ENCODE measurements at places on chromosomes 7 and 10.

DNA sequence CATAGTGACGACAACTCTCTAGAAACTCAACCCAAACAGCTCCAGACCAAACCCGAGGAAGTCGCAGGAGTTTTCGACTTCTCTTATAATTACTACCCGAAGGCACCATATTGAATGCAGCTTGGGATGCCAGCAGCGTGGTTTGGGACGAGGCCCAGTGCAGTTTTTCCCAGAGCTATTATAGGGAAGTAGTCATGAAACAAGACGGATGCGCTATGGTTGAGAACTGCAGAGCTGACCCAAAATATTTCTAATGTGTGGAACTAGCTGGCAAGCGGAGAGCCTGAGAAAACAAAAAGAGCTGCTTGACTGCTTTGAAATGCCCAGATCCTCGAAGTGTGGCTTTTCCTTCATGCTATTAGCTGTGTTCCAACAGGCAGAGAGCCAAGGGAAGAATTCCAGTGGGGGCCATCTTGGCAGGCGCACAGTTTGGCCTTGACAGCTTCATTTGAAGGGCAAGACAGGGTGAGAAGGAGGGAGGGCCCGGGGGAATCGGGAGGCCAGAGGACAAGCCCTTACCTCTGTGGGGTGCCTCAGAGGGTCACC is 122.7 kb downstream of the CUL2 start:
- DNase-seq, result no peak

GRCh38 chr10:82813856-82814255 is 938.9 kb downstream of the NRG3 start:
- DNase-seq, result no peak

- no peak for DNase-seq
These were observed 60.1 kb upstream of the ELN start for GRCh38 chr7:73967832-73968290.

DNA sequence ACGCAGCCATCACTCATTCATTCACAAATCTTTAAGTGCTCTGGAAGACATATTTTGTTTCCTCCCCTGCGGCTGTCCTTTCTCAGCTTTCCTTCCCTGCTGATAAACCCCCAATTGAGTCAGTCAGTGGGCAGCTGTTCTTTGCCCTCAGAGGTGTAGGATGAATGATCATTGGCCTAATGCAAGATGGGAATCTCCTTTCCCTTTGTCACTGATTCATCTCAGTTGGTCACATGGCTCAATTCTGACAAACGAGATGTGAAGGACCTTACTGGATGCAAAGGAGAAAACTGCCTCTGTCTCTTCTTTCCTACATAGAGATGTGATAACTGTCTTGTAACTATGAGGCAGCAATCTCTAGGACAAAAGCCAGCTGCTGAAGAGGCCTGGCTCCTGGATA is 44.6 kb downstream of the COL28A1 start:
- DNase-seq, result no peak

DNA sequence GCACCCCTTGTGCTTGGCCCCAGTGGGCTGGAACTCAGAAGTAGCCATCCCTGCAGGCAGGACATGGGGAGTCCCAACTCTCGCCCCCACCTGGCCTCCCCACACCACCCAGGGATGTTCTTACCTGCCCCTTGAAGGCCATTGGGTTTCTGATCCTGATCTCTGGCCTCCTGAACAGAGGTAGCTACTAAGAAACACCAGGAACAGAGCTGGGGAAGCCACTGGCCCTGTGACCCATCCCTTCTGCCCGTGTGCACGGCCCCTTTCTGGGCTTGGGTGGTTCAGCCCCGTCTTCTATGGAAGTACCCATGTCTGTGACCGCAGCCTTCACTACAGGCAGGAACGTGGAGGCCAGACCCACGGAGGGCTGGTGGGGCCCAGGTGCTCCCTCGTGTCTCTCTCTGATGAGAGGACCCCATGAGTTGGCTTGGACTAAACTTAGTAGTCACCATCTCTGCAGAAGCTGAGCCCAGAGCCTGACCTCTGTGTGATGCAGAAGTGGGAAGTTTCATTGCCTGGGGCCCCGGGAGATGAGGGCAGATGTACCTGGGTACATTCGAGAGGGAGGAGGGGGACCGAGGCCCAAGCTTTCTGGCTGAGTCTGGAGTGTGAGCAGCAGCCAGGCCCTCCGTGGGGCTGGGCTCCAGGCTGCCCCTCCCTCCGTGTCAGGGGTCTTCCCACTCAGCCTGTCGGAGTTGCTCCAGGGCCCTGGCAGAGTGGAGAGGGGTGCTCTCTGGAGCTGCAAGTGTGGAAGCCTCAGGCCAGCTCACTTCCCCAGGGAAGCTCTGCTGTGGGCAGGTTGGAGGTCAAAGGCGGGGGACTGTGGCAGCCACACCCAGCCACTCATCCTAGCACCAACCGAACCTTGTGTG is 81.0 kb downstream of the MKI67 start:
- DNase-seq, result no peak

DNA sequence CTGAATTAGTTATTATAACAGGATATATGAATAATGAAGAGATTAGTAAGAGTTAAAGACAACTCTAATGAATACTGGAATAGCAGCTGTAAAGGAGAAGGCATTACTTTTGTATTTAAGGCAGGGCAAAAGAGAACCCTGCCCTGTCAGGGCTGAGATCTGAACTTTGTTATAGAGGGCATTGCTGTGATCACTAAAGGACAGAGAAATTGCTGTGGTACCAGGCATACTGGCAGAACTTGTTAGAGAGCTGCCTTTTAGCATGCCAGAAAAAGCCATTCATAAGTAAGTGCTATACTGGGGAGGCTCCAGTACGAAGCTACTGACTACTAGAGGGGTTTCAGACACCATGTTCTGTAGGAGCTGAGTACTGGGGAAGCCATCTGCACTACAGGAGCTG is 481.8 kb downstream of the SEMA3D start:
- no peak for DNase-seq

- DNase-seq, result no peak
These were observed 10.2 kb downstream of the LMOD2 start for GRCh38 chr7:123665896-123666295.

DNA sequence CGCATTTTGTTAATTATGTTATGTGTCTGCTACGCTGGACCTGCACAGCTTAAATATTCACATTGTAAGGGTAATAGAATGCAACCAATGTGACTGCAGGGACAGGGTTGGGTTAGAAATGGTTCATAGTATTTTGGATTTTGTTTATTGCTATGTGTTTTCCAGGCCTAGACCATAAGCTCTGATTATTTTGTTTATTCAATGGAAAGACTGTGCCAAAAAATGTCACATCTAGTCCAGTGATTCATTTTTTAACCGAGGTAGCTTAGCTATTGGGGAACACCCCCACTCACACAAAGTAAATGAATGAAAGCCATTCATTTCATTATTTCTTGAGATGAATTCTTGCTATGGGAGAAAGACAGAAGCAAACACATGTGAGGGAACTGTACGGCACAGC is 516.5 kb upstream of the ANKRD30A start:
- DNase-seq, result no peak

DNA sequence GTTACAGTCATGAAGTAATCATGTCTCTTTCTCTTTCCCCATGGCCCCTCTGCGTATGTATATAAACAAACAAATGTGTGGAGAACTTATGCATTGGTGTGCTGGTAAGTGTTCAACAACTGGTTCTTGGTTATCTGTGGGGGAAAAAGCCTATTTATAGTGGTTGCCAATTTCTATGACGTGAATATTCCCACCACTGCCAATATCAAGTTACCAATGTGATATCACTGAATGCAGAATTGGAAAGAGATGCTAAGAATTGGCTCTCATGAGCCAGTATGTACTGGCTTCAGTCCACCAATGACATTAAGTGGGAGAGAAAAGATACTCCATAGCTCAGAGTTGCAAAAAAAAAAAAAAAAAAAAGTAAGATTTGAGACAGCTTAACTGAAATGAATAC is 399.7 kb downstream of the REEP3 start:
- DNase-seq, result no peak

DNA sequence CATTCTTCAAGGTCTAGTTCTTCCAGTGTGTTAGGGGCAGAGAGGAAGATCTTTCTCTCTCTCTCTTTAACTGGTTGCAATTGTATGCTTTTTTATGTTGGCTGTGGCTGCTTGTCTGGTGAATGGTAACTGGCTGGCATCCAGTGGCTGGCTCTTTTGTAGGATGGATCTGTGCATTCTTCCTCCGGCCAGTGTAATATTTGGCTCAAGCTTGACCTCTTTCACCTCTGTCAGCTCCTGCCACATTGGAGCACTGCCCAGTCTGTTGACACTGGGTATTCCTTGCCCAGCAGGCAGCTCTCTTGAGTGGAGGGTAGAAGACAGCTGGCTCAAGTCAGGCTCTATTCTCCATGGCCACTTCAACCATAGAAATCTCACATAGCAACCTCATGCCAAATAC is 528.3 kb downstream of the PHTF2 start:
- no peak for DNase-seq

DNA sequence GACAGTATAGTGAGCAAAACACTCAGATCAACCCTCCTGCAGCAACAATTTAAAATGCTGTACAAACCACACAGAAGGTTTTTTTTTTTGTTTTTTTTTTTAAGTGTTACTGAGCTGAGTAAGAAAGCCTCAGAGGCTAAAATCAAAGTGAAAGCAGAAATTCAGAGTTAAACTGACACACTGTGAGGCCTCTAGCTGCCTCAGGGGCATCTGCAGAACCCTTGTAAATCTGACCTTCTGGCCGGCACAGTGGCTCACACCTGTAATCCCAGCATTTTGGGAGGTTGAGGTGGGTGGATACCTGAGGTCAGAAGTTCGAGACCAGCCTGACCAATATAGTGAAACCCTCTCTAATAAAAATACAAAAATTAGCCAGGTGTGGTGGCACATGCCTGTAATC is 7.4 kb upstream of the GNA12 start:
- peak; percentile 50 for DNase-seq

DNA sequence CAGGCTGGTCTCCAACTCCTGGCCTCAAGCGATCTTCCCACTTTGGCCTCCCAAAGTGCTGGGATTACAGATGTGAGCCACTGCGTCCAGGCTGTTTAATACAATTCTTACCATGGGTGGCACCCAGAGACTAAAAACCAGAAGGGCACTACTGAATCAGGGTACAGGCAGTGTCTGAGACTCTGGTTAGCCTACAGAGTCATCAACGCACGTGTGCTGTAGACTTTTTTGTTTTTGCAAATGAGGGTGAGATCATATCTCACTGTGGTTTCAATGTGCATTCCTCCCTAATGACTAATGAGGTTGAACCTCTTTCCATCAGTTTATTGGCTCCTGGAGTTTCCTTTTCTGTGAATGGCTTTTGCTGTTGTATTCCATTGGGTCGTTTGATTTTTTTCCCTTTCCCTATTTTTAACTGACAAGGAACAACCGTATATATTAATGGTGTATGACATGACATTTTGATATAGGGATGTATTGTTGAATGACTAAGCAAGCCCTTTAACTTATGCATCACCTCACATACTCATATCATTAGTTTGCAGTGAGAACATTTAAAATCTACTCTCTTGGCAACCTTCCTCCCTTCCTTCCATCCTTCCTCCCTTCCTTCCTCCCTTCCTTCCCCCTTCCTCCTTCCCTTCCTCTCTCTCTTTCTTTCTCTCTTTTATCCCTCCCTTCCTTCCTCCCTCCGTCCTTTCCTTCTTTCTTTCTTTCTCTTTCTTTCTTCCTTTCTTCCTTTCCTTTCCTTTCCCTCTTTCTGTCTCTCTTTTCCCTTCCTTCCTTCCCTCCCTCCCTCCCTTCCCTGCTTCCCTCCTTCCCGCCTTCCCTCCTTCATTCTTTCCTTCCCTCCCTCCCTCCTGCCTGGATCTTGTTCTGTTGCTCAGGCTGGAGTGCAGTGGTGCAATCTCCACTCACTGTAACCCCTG is 9.3 kb upstream of the TMEM270 start:
- peak; percentile 62 for DNase-seq

GRCh38 chr10:34413214-34413613 is 401.9 kb downstream of the PARD3 start:
- DNase-seq, result no peak

- no peak for DNase-seq
These were observed 1.7 kb upstream of the CCDC201 start for GRCh38 chr7:45874408-45875131.

DNA sequence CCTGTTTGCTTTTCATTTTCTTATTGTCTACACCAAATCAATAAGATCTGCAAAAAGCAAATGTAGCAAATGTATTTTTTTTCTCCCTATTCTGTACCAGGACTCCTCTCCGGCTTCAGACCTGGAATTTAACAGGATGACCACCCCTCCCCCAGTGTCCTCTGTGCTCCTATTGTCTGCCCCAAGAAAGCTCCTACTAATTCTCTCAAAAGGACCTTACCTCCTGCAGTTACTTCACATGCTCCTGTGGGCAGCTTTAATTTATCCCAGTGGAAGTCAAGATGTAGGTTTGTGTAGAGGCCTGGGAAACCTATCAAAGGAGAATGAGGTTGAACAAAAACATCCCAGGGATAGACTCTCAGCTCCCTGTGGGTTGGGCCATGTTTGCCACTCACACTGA is 31.3 kb downstream of the PLXNA4 start:
- no peak for DNase-seq

- no peak for DNase-seq
These were observed 16.7 kb downstream of the PPP1R3C start for GRCh38 chr10:91616137-91616536.

DNA sequence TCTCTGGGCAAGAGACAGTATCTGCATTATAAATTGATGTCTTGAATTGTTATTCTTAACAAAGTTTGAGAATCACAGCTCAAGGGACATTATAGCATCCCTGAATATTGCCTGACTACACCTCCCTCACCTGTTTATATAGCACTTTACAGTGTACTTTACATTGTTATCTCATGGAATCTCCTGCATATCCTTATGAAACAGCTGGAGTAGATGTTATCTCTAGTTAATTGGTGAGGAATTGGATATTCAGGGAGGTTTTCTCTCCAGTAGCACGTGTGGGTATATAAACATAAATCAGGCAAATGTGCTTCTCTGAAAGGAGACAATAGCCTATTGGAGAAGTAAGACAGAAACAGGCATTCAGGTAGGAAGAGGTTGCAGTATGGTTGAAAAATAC is 117.2 kb downstream of the SRI start:
- no peak for DNase-seq

- DNase-seq, result no peak
These were observed 236.4 kb upstream of the GPR26 start for GRCh38 chr10:123429706-123430221.

DNA sequence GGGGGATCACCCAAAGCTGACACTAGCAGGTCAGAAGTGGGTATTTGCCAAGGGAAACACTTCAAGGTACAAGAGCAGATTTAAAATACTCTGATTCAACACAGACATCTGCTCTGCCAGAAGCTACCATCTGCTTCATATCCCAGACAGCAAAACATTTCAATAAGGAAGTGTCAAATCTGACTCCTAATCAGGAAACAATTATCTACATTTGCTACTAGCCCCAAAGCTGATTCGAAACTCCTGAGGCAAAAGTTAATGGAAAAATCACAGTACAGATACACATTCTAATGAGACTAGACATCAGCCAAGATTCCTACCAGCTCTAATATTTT is 48.9 kb downstream of the PARD3 start:
- no peak for DNase-seq

DNA sequence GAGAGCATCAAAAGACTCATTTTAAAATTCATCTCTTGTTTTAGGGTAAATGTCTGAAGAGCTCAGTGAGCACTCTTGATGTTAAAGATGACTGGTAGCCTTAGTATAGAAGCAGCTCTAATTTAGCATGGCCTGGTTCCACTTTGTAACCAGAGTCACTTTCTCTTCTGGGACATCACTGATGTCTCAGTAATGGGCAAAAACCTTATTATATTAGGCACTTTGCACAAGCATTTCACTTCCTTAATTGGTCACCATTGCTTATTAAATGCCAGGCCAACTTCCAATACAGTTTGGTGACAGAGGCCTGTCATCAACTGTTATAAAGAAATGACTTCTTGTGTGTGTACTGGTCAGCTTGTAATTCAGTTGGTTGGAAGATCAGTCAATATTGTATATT is 53.0 kb downstream of the STEAP1B start:
- DNase-seq, result no peak

- no peak for DNase-seq
These were observed 55.7 kb upstream of the TMEM229A start for GRCh38 chr7:124088590-124088989.
